ENCODE measurements at places on chromosomes 3 and 15.

DNA sequence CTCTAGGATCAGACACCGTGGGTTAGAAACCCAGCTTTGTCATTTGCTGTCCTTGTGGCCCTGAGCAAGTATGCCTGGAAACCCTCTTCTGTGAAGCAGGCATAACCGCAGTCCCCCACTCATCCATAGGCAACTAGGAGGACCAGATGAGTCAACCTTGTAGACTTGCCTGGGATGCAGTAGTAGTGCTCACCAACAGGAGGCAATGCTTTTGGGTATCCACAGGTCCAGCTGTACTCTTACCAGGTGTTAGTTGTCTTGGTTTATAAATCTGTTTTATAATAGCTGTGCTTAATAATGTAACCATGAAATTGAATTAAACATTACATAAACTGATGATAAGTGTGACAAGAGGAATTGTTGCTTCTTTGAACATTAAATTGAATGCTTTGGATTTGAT, 389.3 kb downstream of the IL20RB start:
- no peak for DNase-seq

DNA sequence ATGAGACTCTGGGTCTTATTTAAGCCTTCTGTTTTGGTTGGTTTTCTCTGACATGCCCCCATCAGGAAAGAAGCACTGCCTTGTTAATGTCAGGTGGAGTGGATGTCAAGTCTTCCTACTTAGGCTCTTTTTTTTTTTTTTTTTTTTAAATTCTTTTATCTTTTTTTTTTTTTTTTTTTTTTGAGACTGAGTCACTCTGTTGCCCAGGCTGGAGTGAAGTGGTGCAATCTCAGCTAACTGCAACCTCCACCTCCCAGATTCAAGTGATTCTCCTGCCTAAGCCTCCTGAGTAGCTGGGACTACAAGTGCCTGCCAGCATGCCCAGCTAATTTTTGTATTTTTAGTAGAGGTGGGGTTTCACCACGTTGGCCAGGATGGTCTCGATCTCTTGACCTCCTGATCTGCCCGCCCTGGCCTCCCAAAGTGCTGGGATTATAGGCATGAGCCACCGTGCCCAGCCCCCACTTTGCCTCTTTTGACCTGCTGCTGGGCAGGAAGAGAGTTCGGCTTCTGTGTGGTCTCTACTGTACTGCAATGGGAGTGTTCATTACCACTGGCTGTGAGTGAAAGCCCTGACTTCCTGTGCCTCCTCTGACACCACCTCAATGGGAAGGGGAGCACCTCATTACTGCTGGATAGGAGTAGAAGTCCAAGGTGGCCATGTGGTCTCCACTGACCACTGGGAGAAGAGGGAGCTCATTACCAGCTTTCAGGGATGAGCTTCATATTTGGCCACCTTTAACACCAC, 10.9 kb downstream of the CTDSPL start:
- no peak for DNase-seq

DNA sequence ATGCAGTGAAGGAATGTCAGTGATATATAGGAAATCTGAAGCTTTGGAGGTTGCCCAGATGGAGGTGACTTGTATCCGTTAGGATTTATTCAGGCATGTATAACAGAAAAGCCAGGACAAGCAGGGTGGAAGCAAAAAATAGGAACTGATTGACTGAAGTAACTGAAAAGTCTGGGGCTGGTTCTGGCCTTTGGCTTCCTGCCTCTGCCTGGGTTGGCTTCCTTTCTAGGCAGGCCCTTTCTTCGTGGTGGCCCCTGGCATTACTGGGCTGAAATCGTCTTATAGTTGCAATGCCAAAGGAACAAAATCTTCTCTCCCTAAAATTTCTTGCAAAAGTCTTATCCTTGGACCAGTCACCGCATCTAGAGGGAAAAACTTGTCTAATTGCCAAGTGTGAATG, 386.1 kb downstream of the PTPRG start:
- no peak for DNase-seq

DNA sequence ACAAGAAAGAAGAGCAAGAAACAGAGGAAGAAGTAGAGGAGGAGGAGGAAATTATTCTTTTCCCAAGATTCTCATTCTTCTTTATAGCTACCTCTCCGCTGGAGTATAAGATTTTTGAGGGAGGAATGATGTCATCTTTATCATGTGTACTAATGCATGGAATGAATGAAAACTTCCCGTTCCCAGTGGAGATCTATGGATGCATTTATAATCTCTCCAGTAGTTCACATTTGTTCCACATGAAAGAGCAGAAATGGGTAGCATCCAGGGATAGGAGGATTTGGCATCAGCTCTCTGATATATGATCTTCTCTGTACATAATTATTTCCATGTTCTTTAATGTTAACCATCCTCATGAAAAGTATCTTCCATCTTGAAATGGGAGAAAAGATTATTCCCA, 244.4 kb downstream of the ADAMTSL3 start:
- DNase-seq: no peak
